ENCODE measurements at places on chromosomes 1 and 21.

- no peak for DNase-seq
Observed at GRCh38 chr1:39938856-39939255, 16.1 kb upstream of the MFSD2A start.

DNA sequence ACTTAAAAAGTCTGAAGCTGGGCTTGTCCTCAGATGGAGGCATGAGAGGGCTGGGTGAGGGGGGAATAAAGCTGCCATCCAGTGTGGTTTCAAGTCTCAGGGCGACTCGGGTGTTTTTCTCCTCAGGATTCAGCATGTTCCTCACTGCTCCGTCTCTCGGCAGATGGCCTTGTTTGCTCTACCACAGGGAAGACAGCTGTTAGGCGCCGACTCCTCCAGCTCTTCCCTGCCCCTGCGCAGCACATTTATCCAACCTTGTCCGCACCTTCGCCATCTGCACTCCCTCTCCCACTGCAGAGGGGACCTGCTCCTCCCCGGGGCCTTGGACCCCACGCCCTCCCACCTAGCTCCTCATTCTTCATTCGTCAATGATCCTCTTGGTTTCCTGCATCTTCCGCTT lies 16.6 kb upstream of the S100A11 start:
- peak; percentile 99 for DNase-seq

DNA sequence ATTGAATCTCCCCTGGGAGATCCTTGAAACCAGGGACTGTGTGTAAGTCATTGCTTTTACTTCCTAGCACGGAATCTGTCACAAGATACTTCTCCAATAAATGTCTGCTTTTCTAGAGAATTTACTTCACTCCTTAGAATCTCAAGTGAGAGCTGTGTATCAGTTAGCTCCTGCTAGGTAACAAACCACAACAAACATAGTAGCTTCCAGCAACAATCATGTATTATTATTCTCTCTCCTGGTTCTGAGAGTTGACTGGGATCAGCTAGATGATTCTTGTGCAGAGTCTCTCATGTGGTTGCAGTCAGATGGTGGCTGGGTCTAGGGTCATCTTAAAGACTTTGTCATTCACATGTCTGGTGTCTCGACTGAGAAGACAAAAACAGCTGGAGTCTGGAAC lies 166.9 kb upstream of the UBE2U start:
- DNase-seq, result no peak

DNA sequence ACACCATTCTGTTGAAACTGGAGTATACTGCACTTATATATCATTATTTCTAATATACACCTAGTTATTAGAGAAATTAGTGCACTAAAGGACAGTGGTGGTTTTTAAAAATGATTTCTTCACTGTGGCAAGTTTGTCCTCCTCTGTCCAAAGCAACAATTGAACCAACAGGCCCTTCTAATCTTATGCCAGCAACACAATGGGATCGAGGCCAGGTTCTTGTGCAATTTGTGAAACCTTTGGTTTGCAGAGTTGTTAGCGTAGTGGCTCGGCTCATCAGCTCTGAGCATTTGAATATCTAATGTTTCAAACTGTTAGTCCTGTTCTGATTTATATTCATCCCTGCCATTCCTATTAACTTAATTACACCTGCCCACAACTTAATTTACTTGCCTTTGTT lies 9.9 kb upstream of the LRRC39 start:
- DNase-seq, result peak; percentile 62

DNA sequence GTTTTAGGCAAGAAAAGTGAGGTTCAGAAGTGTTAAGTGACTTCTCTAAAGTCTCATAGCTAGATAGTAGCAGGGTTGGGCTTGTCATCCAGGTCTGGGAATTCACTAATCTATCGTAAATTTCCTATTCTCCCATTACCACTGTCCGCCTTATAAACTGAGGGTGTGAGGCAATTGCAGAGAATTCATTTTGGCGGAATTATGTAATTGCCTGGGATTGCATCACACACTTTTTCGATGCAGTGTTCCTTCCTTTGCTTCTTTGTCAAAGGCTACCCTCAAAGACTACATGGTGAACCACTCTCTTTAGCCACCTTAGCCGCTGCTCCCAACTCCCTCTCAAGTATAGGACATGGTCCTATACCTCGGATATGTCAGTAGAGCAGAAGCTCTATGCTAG lies 19.1 kb downstream of the SELP start:
- DNase-seq, result no peak

GRCh38 chr1:34739613-34740012 lies 15.2 kb upstream of the GJB5 start:
- DNase-seq, result no peak

- DNase-seq, result no peak
Observed at GRCh38 chr1:203173011-203173555, 2.5 kb downstream of the MYBPH start.

DNA sequence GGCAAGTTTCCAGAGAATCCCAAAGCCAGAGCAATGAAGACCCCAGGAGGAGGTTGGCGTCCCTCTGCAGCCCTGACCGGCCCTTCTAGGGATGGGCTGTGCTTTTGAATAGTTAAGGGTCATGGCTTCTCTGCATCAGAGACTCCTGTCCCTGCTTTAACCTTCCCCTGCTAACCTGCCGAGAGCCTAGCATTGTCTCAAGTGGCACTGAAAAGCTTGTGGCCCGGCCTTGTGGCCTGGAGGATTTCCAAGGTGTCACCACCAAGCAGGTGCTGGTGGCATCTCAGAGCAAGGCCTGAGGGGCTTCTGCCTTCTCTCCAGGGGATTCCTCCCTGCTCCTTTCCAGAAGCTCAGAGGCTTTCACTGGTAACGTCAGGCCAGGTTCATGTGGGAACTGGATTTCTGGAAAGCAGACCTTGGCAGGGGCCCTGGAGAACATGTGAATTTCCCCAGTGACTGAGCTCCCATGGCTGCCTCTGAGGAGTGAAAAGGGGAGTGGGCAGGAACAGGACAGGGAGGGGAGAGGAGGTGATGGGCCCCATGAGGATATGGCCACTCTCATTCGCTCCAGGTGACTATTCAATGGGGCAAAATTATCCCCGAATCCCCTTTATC lies 409.9 kb downstream of the PTPRU start:
- no peak for DNase-seq

DNA sequence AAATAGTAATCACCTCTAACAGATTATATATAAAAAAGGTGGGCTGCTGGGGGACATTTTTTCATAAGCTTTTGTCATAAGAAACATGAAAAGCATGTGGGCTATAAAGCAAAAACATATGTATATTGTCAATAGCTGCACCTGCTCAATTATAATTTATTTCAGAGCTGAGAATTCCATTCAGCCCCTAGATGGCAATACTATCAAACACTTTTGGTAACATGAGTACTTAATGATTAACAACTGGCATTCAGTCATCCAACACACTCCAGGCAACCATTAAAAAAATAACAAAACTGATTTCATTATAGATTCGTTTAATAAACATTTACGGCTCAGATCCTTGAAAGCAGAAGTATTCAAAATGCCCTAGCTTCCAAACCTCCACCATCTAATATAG lies 115.1 kb downstream of the KCTD3 start:
- DNase-seq, result peak; percentile 28

GRCh38 chr1:166920561-166921475 lies 44.8 kb upstream of the TADA1 start:
- no peak for DNase-seq

GRCh38 chr1:165896277-165896676 lies 68.9 kb downstream of the UCK2 start:
- DNase-seq, result no peak

GRCh38 chr1:227390525-227390924 lies 72.2 kb upstream of the CDC42BPA start:
- DNase-seq, result no peak

DNA sequence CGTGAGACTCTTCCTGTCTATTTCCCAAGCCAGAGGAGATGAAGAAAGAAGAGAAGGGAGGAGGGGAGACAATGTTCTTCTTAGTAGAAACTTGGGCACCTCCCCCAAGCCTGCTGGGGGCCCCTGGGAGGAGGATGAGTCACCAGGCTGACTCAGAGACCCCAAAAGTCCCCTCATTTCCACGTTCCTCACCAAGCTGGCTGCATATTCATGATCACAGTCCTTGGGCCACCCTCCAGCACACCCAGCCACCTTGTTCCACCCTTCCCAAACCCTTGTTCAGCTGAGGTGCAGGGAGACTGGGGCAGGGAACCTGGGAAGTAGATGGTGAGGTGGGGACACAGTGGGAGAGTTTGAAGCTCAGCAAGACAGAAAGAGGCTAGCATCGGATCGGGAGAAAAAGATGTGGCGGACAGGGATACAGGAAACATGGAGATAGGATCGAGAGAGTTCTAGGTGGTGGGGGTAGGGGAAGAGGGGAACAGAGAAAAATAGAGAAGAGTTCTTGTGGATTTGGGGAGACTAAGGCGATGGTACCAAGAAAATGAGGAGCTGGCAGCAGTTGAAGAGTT lies 712 bp downstream of the RAB13 start:
- no peak for DNase-seq

GRCh38 chr1:194442901-194443575 lies 1256.6 kb upstream of the B3GALT2 start:
- no peak for DNase-seq

DNA sequence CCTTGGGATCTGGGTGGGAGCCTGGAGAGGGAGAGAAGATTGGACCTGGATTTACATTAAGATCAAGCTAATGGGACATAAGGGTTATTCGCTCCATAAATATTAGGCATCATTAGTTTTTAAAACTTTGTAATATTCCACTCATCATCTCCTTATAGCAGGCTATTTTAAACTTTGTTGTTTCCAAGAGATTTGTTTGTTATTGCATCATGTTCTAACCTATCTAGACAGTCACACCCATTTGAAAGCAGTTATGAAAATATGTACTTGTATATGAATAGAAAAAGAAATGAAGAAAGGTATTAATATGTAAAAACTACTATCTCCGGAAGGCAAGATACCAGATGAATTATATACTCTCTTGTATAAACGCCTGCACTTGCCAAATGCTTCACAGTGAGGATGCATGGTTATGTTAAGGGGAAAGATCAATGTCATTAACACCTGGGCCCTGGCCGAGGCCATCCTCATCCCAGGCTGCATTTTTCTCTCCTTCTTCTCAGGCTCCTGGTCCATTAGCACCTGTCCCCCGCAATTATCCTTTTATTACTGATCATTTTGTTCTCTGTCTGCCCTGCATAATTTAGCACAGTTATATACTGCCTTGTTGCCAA lies 468.2 kb downstream of the MATN1 start:
- DNase-seq, result no peak

DNA sequence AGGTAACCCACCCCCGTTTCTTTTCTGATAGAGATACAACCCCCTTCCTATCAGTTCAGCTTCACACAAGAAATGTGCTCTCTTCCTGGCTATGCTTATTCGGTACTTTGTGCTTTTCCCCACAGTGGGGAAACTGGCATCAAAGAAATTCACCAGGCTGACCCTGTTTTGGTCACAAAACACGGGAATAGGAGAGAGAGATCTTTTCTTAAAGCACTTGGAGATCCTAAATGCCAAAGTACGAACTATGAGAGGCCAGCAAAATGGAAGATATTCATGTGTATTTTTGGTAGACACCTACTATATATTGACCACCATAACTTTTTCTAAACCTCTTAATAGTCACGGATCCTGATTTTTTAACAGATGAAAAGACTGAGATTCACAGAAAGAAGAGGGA lies 30.0 kb downstream of the SLC30A10 start:
- no peak for DNase-seq

- no peak for DNase-seq
Observed at GRCh38 chr21:39094087-39094780, 89.0 kb downstream of the PSMG1 start.

- no peak for DNase-seq
Observed at GRCh38 chr21:34612557-34612956, 2.4 kb downstream of the RCAN1 start.

DNA sequence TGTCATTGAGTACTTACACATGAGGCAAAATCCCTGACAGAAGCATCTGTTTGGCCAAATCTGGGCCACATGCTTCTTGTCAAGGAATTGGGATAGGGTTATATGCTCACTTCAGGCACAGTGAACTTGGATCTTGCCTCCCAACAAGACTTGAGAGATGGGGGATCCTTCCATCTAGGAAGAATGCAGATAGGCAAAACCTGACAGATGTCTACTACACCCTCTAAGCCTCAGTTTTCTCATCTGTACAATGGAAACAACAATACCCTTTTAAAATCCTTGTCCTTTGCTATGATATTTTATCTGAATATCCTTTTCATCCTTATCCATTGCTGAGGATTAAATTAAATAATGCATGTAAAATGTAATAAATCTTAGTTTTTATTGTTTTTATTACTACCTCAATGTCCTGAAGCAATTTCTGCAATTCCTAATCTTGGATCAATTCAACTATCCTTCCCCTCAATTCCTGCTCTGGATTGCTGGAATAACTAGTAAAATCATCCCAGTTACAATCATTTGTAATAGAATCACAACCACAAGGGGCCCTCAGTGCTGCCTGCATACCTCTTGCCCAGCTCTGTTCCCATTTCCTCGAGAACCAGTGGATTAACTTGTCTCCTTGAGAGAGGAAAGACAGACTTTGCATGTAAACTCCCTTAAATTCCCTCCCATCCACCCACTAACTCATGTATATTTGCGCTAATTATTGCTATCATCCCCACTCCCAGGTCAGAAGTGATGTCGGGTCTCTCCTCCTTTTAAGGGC lies 8.1 kb upstream of the XPR1 start:
- no peak for DNase-seq

DNA sequence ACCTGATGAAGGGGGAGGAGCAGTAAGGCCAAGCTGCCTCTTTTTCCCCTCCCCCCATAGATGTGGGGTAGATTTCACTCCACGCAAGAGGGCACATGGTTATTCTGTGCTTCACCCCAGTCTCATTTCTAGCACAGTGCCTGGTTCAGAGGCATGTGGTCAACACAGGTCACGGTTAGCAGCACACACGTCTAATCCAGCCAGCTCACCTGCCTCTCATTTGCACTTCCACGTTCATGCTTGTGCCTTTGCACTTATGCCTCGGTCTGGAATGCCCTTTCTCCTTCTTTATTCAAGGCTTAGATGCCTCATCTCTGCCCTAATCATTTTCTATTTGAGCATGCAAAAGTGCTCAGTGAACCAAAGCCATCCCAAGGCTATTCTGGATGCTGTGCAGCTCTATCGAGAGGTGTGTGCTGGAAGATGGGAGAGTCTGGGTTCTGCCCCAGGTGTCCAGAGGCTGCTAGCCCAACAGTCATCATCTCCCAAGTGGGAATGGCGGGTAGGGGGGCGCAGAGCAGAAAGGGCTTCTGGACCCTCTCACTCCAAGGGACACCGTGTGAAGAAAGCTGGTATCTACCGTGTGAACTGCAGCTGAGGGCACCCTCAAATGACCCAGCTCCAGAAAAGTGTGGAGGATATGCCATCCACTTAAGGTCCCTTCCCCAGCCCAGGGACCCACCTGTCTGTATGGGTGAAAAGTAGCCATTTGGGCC lies 2.1 kb upstream of the A3GALT2 start:
- no peak for DNase-seq

DNA sequence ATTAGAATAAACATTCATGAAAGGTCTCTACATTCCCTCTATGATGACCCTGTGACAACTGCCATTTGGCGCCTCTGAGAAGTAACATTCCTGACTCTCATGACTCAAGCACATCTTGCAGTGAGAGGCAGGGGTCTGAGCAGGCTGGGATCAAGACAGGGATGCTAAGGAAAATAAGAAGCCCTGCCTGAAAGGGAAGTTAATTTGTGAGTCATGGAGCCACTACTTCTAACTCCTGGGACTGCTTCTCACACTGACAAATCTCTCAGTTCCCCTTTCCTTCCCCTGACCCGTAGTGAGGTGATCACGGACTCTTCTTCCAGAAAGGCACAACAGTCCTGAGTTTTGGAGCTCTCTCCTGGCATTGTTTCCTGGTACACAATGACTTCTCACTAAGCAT lies 231.9 kb downstream of the TNR start:
- DNase-seq, result no peak

GRCh38 chr1:107138767-107139445 lies 1.9 kb upstream of the NTNG1 start:
- no peak for DNase-seq
